ENCODE measurements at places on chromosomes 4 and X.

GRCh38 chrX:50003927-50004326 is 81.5 kb downstream of the CLCN5 start:
- no peak for DNase-seq

DNA sequence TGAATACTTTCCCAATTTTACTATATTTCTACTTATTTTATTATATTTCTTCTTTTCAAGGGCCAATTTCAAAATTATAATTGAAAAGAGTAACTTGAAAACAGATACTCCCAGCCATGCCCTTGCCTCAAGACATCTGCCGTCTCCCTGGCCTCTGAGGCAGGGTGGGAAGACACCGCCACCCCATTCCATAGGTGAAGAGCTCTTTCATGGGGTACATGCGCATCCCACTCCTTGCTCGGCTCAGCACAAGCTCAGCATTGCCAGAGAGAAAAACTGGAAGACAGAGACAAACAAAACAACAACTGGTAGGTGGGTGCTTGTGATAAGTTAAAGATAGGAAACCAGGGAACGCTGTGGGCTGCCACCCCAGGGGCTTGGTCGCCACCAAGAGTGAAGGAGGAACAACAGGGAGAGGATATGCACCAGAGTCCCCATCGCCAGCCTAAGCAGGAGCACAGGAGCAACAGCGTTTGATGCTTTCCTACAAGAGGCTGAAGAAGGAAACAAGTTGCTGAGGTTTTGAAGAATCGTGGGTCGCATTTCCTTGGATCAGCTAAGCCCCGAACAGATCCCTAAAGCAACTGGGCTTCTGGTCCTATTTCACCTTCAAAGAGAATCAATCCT is 11.3 kb downstream of the TMEM154 start:
- no peak for DNase-seq

- DNase-seq = no peak
These were observed 585 bp upstream of the SEC24D start for GRCh38 chr4:118836301-118837120.

- peak; percentile 34 for DNase-seq
These were observed 3.6 kb upstream of the NXT2 start for GRCh38 chrX:109533005-109533404.

DNA sequence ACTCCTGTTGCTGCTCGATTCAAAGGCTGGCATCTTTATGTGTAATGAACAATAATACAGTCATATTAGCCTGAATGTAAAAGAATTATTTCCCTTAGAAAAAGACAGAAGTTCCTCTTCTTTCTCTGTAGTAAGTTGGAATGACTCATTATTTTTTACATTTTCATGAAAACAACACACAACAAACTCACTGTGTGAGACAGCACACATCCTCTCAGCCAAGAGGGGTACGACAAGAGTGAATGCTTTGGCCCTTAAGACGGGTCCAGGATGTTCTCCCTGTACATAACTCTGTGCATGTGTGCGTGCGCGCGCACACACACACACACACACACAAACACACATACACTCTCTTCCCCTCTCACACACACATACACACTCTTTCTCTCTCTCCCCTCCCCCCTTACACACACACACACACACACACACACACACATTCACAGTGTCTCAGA is 72.8 kb downstream of the MANBA start:
- DNase-seq = no peak

DNA sequence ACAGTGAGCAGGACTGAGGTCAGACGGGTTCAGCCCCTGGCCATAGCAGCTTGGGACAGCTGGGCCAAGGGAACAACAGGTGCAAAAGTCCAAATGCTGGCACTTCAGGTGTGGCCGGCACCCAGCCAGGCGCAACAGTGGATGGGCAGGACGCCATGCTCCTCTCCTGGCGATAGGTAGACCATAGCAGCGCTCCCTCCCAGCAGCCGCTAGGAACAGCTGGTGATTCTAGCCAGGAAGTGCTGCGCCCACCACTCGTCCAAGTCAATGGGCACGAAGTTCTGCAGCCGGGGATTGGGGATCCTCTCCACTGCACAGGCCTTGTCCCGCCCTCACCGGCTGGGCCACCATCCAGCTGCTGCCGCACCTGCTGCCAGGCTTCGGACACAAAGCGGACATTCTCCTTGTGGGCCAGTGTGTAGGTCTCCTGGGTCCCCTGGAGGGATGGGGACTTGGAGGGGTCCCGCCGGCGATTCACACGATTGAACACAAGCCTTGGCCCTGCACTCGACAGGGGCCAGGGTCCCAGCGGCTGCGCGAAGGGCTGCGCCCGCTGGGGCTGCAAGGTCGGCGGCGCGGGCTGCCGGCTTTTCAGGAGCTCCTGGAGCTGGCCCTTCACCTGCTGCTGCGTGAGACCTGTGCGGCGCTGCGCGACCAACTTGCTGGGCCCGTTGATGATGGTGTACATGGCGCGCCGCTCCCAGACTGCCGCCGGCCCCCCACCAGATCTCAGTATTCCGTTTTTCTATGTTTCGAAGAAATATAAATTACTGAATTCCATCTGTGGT is 227.5 kb upstream of the STK26 start:
- DNase-seq = no peak

DNA sequence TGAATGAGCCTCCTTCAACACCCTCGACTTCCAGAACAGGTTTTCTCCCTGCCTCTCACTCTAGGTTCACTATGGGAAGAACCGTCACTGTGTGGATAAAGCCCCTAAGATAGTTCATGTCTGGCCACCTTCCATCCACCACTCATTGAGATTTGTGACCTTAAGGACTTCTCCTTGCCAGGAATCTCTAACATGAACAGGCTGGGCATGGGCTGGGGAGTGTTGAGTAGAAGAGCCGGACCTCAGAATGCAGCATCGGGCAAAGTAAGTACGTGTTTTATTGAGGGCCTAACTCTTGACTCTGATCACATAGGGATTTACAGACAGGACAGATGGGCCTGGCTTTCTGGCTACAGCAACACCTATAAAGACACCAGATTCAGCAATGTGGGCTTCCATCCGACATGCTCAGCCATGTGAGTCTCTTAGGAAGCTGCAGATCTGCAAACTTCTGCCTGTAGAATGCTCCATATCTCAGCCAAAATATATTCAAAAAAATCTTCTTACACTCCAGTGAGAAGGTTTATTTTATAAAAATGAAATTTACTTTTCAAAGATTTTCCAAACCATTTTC is 26.4 kb upstream of the TRIM60 start:
- no peak for DNase-seq

- peak; percentile 8 for DNase-seq
These were observed 22.2 kb downstream of the CENPC start for GRCh38 chr4:67522851-67523671.

GRCh38 chrX:105882581-105883275 is 60.4 kb downstream of the NRK start:
- no peak for DNase-seq

GRCh38 chrX:23332101-23332887 is 2.4 kb upstream of the PTCHD1 start:
- no peak for DNase-seq

DNA sequence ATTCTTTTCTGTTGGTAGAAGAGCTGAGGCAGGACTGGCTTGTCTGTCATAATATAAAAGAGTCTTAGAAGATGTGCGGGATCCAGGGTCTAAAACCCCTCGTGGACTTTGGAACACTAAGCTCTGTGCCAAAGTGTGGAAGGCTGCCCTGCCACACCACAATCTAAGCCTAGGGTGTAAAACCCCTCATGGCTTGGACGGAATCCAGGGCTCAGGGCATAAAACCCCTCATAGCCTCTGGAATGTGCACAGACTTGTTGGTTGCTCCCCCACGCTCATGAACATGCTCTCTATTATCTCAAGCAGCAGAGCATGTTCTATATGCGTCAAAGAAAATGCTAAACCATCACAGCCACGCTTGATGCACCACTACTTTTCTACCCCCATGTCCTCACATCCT is 483.6 kb downstream of the GABRG1 start:
- no peak for DNase-seq

- DNase-seq = no peak
These were observed 44.3 kb downstream of the RASGEF1B start for GRCh38 chr4:81427344-81427821.

GRCh38 chrX:19682712-19683331 is 167.5 kb upstream of the MAP3K15 start:
- peak; percentile 88 for DNase-seq

DNA sequence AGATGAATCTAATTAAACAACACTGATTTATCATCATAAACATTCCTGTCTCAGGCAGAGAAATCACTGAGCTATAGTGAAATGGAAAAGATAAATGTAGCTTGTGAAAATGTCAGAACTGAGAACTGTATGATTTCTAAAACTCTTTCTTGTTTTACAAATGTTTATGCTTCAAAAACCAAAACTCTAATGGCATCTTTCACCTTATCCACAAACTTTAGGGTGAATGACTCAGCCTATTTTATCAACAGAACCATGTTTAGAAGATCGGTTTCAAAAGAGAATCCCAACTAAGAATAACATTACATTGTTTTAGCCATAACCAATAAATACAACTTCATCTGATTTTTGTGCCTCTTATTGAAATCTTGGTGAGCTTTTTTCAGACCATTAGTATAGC is 21.4 kb downstream of the NKX6-1 start:
- DNase-seq = no peak

- no peak for DNase-seq
These were observed 25.5 kb downstream of the MOB1B start for GRCh38 chr4:70927502-70928137.

GRCh38 chrX:95754411-95754810 is 930.2 kb upstream of the DIAPH2 start:
- DNase-seq = no peak

DNA sequence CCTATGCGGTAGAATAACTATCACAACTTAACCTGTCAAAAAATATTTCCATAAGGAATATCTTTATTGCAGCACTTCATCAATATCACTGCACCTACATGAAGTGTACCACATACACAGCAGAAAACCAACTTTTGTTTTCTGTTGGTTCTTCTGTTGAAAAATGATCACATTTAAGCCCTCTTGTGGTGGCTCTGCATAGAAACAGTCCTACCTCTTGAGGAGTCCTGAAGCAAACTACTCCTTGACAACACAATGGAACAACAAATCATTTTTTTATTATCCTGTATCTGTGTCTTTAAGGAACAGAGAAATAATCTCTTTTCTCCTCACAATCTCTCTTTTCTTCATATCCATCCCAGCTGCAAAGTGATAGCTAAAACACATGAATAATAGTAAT is 39.8 kb upstream of the ATOH1 start:
- no peak for DNase-seq

DNA sequence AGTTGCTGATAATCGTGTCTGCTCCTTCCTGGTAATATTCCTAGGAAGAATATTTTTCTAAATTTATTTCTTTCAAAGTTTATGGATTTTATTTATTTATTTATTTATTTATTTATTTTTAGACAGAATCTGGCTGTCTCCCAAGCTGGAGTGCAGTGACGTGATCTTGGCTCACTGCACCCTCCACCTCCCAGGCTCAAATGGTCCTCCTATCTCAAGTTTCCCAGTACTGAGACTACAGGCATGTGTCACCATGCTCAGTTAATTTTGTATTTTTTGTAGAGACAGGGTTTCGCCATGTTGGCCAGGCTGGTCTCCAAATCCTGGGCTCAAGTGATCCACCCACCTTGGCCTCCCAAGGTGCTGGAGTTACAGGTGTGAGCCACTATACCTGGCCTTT is 48.9 kb downstream of the PDLIM5 start:
- DNase-seq = no peak

DNA sequence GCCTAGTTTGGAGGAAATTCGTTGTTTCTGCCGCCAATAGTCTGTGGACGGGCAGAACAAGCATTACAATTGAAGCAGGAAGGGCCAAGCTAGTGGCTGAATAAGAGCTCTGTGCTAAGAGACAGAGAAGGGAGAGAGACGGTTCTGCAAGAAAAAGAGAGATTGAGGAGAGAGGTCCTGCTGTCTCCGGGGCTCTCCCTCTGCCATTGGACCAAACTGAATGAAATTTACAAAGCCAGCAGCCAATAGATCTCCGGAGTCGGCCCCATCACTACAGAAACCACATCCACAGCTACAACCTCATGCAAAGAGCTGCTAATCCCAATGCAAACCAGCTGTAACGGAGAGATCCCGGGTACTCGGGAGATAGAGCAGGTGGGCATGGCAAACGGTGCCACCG is at the start of gene NLGN4X:
Gene NLGN4X, minus strand, starts transcription at position 148 of the 400 bp plus-strand sequence. CDS start 77,401 bp downstream, outside the sequence.
- no peak for DNase-seq

GRCh38 chr4:88285235-88285653 is 883 bp upstream of the PPM1K start:
- DNase-seq = no peak

- no peak for DNase-seq
These were observed 139.9 kb upstream of the ATP6AP2 start for GRCh38 chrX:40440866-40441265.

GRCh38 chrX:37759878-37760418 is 19.9 kb upstream of the CYBB start:
- no peak for DNase-seq

DNA sequence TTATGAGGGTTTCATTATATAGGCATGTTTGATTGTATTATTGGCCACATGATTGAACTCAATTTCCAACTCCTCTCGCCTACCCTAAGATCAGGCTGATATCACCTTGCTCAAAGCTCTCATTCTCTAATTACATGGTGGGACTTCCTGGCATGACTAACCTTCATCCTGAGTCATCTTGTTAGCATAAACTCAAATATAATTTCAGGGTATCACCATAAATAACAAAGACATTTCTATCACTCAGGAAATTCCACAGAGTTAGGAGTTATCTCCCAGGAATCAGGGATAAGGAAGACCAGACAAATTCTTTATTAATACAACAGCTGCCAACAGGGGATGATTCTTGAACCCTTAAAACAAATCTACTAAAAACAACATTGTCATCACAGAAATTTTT is 90.7 kb downstream of the NDST3 start:
- no peak for DNase-seq

DNA sequence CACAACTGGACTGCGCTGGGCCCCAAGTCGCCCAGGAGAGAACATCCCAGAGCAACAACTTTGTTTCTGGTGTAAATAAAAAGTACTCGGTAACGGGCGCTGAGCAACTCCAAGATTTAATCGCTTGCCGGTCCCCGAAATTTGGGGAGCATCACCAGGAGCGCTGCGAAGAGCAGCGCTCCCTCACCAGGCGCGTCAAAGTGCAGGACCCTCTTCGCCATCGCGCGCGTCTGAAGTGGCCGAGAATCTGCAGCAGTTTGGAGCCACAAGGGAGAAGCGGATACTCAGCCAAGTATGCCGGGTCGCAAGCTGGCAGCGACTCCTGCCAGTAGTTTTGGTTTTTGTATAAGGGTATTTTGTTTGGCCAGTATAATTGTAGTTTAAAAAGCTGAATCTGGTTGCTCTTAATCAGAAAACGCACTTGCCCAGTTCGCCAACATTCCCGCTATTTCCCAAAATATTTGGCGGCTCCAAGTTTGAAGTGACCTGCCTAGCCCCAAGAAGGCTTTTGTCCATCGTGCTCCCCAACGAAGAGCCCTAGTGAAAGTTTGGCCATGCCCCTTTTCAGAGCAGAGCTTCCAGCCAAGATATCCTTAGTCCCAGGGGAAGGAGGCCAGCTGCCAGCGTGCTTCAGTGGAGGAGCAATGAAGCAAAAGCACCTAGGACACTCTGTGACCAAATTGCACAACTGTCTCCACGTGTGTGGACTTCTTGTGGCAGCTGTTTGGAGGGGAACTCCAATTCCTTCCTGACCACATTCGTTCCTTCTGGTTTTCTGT is 557 bp upstream of the KDR start:
- DNase-seq = no peak

All from immature natural killer cell (primary cell).